MV-4-11 (cell line): ENCODE measurements at places on chromosomes 7 and 10.

DNA sequence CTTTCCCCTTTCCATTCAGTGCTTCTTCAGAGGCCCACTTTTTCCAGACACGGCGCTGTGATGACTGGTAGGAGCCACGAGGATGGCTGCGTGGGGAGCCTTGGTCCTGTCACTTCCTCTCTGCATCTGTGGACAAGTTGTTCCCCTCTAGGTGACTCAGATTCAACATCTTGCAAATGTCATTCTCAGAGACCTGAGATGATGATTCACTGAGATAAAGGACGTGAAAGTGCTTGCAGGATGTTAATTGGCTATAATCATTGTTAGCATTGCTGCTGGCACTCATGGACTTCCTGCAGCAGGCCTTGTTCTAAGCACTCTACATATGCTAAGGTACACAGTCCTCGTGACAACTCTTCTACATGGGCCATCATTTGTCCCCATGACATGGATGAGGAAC lies 489.8 kb upstream of the ZMIZ1 start:
- DNase-seq: peak; percentile 78

GRCh38 chr10:28403090-28403489 lies 100.2 kb upstream of the MPP7 start:
- no peak for DNase-seq

- DNase-seq: no peak
Measured at GRCh38 chr10:3173171-3173878, 743 bp upstream of the PITRM1 start.

GRCh38 chr7:129298268-129298893 lies 73.6 kb downstream of the AHCYL2 start:
- no peak for DNase-seq

DNA sequence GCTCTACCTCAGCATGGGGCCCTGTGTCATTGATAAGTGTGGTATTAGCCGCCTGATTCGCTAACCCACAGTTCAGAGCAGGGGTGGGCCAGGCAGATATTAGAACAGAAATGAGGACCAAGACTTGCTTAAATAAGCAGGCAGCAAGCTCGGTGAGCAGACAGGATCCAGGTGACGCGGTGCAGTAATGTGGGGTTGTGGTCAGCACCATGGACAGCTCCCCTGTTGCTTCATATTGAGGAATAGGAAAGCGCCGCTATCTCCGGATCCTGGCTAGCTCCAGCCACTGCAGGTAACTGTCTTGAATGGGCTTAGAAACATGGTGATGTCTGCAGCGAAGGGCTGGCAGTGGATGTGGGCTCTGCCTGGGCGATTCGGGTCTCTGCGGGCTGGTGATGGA lies 51.3 kb upstream of the GPR26 start:
- DNase-seq: peak; percentile 39

GRCh38 chr7:2115760-2116447 lies 116.8 kb downstream of the MAD1L1 start:
- no peak for DNase-seq

- DNase-seq: no peak
Measured at GRCh38 chr10:131047501-131047900, 264.0 kb downstream of the TCERG1L start.

GRCh38 chr10:52229291-52229931 lies 84.7 kb upstream of the DKK1 start:
- no peak for DNase-seq

DNA sequence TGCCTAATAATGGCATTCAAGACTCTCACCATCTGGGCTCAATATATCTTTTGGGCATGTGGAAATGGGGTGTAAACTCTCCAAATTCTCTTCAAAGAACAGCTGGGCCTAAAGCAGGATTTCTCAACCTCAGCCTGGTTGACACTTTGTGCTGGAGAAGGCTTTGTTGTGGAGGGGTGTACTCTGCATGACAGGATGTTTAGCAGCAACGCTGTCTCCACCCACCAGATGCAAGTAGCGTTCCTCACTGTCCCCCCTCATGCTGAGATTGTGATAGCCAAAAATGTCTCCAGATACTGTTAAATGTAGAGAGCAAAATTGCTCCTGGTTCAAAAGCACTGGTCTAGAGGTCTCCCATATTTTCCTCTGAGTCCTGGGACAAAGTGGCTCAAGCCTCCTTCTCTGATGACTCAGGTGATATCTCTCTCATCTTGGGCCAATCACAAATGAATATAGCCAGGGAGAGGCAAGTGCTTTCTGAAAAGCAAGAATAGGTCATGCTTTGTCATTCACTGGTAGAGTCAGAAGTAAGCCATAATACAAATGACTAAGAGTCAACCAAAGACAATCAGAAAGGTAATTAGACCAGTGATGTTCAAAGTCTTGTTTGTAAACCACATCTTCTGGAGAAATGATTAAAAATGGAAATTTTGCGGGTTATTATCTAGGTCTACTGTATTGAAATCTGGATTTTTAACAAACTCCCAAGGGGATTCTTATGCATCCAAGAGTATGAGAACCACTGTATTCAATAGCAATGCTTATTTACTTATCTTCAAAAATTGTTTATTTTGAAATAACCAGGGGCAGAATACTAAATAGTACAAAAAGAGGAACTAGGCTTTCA lies 330.8 kb downstream of the PTEN start:
- no peak for DNase-seq

DNA sequence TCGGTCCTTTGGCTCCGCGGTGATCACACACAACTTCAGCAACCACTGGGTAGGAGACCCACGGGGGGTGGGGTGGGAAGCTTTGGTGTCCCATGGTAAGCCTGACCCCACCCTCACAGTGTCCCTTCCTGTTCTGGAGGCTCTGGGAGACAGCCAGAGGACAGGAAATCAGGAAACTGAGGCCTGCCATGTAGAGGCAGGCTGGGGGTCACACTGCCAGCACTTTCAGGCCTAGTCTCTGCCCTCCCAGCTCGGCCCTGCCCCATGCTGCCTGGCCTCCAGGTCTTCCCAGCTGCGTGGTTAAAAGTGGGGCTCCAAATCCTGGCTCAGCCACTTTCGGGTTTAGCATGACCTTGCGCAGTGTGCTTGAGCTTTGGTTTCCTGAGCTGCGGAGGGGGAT lies 10.9 kb downstream of the AQP1 start:
- no peak for DNase-seq

GRCh38 chr7:125090596-125090995 lies 161.0 kb upstream of the POT1 start:
- DNase-seq: no peak

GRCh38 chr7:112386619-112387018 lies 63.6 kb upstream of the IFRD1 start:
- no peak for DNase-seq

- no peak for DNase-seq
Measured at GRCh38 chr10:73998929-73999691, 1.2 kb downstream of the VCL start.

- DNase-seq: no peak
Measured at GRCh38 chr10:86553639-86554038, 32.0 kb upstream of the WAPL start.

GRCh38 chr10:123926401-123927264 lies 35.0 kb upstream of the CPXM2 start:
- no peak for DNase-seq
